Natural killer cell treated with Interleukin-12 subunit alpha and Interleukin-12 subunit beta and Interleukin-15 and Interleukin-18, amount 100 ng/mL, for 72 hours (primary cell): ENCODE measurements at places on chromosomes 12 and 14.
A peak's percentile ranks its signal among the peaks of the same experiment; 100 is the strongest.

- no peak overlapping the region for H3K27ac ChIP-seq
- H3K4me3 ChIP-seq, result no peak overlapping the region
- DNase-seq, result peak; percentile 62
- H3K36me3 ChIP-seq, result no peaks in the 10 kb centered on the region
- peaks cover 32% of the 10 kb centered on the region for H3K27me3 ChIP-seq
Observed at GRCh38 chr14:70073924-70074566, 114.7 kb downstream of the SLC8A3 start.

- H3K4me3 ChIP-seq, result no peak overlapping the region
- DNase-seq, result no peak
- H3K4me1 ChIP-seq, result peaks cover 8% of the 10 kb centered on the region
Observed at GRCh38 chr14:72847721-72848120, 46.2 kb downstream of the DPF3 start.

DNA sequence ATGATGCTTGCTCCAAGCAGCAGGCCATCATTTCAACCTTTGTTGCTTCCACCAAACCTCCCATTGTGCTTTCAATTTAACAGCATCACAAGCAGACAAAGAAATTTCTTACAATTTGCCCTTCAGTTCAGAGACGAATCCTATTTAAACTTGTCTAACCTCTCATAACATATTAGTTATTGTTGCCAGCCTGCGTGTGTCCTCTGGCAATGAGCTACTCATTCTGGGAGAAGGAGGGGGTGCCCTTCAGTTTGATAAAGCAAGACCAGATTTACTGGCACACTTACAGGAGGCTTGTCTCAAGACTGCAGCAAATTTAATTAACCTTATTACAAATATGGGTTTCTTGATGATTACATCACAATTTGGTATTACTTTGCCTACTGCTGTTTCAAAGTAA lies 203.6 kb upstream of the SOX5 start:
- H3K27ac ChIP-seq, result no peak overlapping the region
- H3K27me3 ChIP-seq, result no peaks in the 10 kb centered on the region
- no peak overlapping the region for H3K4me3 ChIP-seq
- no peaks in the 10 kb centered on the region for H3K4me1 ChIP-seq
- H3K36me3 ChIP-seq, result no peaks in the 10 kb centered on the region
- no peak for DNase-seq

- H3K27ac ChIP-seq, result no peak overlapping the region
- no peak overlapping the region for H3K4me3 ChIP-seq
- no peaks in the 10 kb centered on the region for H3K36me3 ChIP-seq
- peaks cover 65% of the 10 kb centered on the region for H3K4me1 ChIP-seq
- H3K27me3 ChIP-seq, result no peaks in the 10 kb centered on the region
Observed at GRCh38 chr14:60274448-60274847, 25.4 kb downstream of the PPM1A start.

DNA sequence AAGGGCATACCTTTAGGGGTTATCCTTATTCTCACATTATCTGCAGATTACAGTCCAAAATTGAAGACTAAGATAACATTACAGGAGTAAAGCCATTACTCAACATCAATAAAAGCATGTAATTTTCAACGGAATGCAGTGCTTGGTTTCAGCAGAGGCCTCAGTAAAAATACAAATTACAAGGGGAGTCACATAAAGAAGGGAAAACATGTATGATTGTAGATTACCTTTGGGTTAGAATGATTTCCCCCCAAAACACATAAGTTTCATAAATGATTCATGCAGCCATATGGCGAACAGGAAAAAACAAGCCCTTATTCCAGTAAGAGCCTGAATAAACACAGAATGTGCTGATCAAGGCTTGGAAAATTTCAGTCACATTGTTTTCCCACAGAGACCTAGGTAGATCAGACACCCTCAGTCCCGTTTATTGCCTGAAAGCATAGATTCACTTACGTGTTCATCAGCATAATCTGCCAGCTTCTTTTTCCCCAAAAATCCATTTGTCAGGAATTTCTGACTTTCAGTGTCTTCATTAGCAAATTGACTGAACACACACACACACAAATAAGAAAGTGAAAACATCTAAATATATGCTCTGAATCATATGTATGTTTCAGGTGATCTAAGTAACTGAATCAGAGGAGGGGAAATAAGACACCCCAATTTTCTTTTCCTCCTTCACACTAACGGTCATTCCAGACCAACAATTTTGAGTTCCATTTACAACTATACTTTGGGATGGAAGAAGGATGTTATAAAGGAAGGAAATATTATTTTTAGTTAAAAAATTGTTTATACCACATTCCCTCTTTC lies 37.5 kb downstream of the SLC38A4 start:
- no peak overlapping the region for H3K27ac ChIP-seq
- no peak for DNase-seq
- H3K4me1 ChIP-seq, result no peaks in the 10 kb centered on the region
- H3K27me3 ChIP-seq, result peaks cover 16% of the 10 kb centered on the region
- no peak overlapping the region for H3K4me3 ChIP-seq

- DNase-seq, result peak; percentile 61
- no peak overlapping the region for H3K27ac ChIP-seq
- no peaks in the 10 kb centered on the region for H3K4me1 ChIP-seq
- no peak overlapping the region for H3K4me3 ChIP-seq
- H3K27me3 ChIP-seq, result no peaks in the 10 kb centered on the region
Observed at GRCh38 chr14:99516156-99516870, 35.1 kb downstream of the CCNK start.

GRCh38 chr12:98137278-98137677 lies 378.1 kb upstream of the TMPO start:
- no peaks in the 10 kb centered on the region for H3K27me3 ChIP-seq
- DNase-seq, result no peak
- H3K27ac ChIP-seq, result no peak overlapping the region
- H3K4me3 ChIP-seq, result no peak overlapping the region

- H3K4me3 ChIP-seq, result no peak overlapping the region
- no peak for DNase-seq
- no peaks in the 10 kb centered on the region for H3K27me3 ChIP-seq
- no peaks in the 10 kb centered on the region for H3K36me3 ChIP-seq
- peaks cover 14% of the 10 kb centered on the region for H3K4me1 ChIP-seq
Observed at GRCh38 chr14:73325630-73326299, 88.5 kb downstream of the PAPLN start.

DNA sequence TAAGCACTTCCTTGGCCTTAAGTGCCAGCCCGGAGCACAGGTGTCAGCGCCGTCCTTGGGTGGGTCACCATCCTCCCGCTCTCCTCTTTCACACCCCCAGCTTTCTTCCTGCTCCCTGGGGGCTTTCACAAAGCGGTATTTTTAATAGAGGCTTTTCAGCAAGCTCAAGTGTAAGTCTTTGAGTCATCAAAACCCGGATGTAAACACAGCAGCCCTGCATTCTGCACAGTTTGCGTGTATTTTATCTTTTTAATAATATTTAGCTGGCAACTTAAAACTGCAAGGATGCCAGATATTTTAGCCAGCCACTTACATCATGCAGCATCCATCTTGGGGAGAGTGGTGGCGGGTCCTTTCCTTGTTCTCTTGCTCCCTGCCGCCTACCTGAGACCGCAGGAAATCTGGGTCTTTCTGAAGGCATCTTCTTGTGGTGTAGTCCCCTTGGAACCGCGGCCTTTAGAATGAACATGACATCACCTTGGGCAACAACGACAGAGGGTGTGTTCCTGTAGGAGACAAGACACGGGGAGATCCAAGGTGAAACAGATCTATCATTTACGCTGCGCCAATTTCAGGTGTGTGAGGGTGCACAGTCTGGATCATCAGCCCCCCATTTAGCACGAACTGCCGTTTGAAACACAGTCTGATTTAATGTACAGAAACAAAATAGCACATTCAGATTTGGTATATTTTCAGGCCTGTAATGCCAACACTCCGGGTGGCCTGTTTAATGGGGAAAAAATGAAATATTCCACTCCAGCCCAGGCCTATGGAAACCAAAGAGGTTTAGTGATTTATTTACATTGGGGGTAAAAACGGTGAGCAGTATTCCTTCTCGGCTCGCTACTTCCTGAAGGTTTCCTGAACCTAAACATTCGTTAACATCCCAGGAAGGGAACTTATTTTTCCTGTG lies 12.5 kb upstream of the IRF2BPL start:
- H3K27ac ChIP-seq, result peak overlapping the region; percentile 98
- no peak for DNase-seq
- peaks cover 81% of the 10 kb centered on the region for H3K4me1 ChIP-seq
- no peaks in the 10 kb centered on the region for H3K36me3 ChIP-seq
- H3K27me3 ChIP-seq, result no peaks in the 10 kb centered on the region
- peak overlapping the region; percentile 94 for H3K4me3 ChIP-seq

- no peak within 1 kb of the TSS for H3K4me3 ChIP-seq
- H3K4me1 ChIP-seq, result no peaks in the 10 kb centered on the region
- no peak within 1 kb of the TSS for H3K27ac ChIP-seq
- DNase-seq, result no peak
Observed at GRCh38 chr14:20641591-20641990, at the start of gene OR6S1. TSS of gene OR6S1 (minus strand) at chr14:20641691. CDS start at chr14:20641691, 0 bp downstream.

GRCh38 chr12:129902371-129903091 lies 1.3 kb downstream of the TMEM132D start:
- H3K27me3 ChIP-seq, result peaks cover 33% of the 10 kb centered on the region
- H3K36me3 ChIP-seq, result no peaks in the 10 kb centered on the region
- H3K4me3 ChIP-seq, result no peak overlapping the region
- no peaks in the 10 kb centered on the region for H3K4me1 ChIP-seq
- no peak overlapping the region for H3K27ac ChIP-seq
- no peak for DNase-seq

- H3K4me1 ChIP-seq, result no peaks in the 10 kb centered on the region
- H3K27me3 ChIP-seq, result peaks cover 2% of the 10 kb centered on the region
- H3K4me3 ChIP-seq, result no peak overlapping the region
- no peaks in the 10 kb centered on the region for H3K36me3 ChIP-seq
- DNase-seq, result no peak
Observed at GRCh38 chr12:28110329-28110728, 79.9 kb upstream of the CCDC91 start.

DNA sequence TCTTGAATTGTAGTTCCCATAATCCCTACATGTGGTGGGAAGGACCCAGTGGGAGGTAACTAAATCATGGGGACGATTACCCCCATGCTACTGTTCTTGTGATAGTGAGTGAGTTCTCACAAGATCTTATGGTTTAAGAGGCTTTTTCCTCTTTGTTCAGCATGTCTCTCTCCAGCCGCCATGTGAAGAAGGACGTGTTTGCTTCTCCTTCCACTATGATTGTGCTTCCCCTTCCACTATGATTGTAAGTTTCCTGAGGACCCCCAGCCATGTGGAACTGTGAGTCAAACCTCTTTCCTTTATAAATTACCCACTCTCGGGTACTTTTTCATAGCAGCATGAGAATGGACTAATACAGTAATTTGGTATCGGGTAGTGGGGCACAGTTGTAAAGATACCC lies 97.3 kb downstream of the PPP1R12A start:
- peaks cover 51% of the 10 kb centered on the region for H3K4me1 ChIP-seq
- no peak overlapping the region for H3K27ac ChIP-seq
- no peak for DNase-seq
- peaks cover 24% of the 10 kb centered on the region for H3K36me3 ChIP-seq

- H3K36me3 ChIP-seq, result no peaks in the 10 kb centered on the region
- peak within 1 kb of the TSS; percentile 91 for H3K27ac ChIP-seq
- no peaks in the 10 kb centered on the region for H3K27me3 ChIP-seq
- peak within 1 kb of the TSS; percentile 89 for H3K4me3 ChIP-seq
- H3K4me1 ChIP-seq, result peaks cover 51% of the 10 kb centered on the region
Observed at GRCh38 chr14:99479906-99480869, at the start of gene SETD3. TSS of gene SETD3 (minus strand) at chr14:99480859. CDS start at chr14:99465805, 15,054 bp downstream.

DNA sequence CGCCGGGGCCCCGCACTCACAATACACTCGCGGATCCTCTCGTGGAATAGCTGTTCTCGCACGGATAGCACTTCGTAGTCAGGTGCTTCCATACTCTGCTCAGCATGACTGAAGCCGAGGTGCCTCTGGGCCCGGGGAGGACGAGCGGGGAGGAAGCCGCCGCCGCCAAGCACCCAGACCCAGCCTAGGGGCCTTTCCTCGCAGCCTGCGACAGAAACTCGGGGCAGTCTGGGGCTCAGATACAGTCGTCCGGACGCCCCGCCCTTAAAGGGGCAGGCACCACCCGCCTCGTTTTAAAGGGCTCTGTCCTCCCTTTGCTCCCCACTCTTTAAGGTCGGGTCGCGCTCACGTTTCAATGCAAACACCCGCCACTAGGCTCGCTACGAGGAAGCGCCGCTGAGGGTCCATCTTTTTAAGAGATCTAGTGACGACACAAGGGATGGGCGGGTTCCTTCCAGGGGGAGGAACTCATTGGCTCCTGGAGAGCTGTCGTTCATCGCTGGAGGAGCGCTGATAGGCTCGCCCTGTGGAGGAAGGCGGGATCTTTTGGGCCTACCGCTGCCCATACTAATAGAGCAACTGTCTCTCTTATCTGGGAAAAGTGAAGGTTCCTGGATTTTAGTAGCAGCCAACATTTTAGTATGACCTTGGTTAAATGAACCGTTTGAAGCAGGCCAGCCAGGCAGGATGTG lies at the start of gene LMBR1L:
LMBR1L (minus strand) TSS at position 384 of the 692 bp plus-strand sequence; CDS start at position 92, 292 bp downstream.
- no peaks in the 10 kb centered on the region for H3K36me3 ChIP-seq
- peak; percentile 95 for DNase-seq
- peak within 1 kb of the TSS; percentile 95 for H3K27ac ChIP-seq
- H3K27me3 ChIP-seq, result no peaks in the 10 kb centered on the region

GRCh38 chr12:119338593-119339363 lies 4.2 kb downstream of the CCDC60 start:
- no peaks in the 10 kb centered on the region for H3K4me1 ChIP-seq
- H3K27me3 ChIP-seq, result peaks cover 20% of the 10 kb centered on the region
- no peak overlapping the region for H3K4me3 ChIP-seq
- no peaks in the 10 kb centered on the region for H3K36me3 ChIP-seq

DNA sequence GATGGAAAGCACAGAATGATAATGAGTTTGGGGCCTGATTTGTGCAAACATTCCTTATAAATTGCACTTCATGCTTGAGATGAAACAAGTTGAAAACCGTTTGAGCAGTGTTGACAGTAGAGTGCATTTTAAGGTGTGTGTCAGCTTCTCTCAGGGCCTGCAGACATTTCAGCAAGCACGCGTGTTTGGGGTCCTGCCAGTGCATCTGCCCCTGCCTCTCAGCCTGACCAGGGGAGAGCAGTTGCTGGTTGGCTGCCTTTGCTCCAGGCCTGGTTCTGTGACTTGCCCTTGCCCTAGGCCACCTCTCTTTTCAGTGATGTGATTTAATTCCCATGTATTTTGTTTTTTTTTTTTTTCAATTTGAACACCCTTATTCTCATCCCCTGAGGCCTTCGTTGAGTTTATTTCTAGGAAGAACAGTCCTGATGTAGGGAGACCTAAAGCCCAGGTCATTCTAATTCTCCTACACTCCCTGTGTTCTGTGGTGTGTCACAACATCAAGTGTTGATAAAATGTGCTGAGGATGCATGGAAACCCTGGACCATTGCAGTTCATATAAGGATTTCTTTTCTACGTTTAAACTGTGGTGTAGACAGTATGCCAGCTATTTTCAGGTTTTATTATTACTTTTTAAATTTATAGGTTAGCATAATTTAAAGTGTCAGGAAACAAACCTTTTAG lies 40.1 kb upstream of the AMN start:
- H3K4me3 ChIP-seq, result no peak overlapping the region
- H3K27ac ChIP-seq, result no peak overlapping the region
- no peaks in the 10 kb centered on the region for H3K27me3 ChIP-seq
- H3K4me1 ChIP-seq, result peaks cover 8% of the 10 kb centered on the region
- no peak for DNase-seq

GRCh38 chr12:71011261-71011660 lies 90.7 kb upstream of the PTPRR start:
- H3K36me3 ChIP-seq, result no peaks in the 10 kb centered on the region
- no peaks in the 10 kb centered on the region for H3K4me1 ChIP-seq
- DNase-seq, result no peak
- no peak overlapping the region for H3K27ac ChIP-seq
